ENCODE measurements at places on chromosomes 6 and 20.

GRCh38 chr6:74091136-74091793 lies 395.3 kb downstream of the CD109 start:
- no peak for DNase-seq

GRCh38 chr6:45830441-45831139 lies 185.1 kb downstream of the CLIC5 start:
- DNase-seq = no peak

DNA sequence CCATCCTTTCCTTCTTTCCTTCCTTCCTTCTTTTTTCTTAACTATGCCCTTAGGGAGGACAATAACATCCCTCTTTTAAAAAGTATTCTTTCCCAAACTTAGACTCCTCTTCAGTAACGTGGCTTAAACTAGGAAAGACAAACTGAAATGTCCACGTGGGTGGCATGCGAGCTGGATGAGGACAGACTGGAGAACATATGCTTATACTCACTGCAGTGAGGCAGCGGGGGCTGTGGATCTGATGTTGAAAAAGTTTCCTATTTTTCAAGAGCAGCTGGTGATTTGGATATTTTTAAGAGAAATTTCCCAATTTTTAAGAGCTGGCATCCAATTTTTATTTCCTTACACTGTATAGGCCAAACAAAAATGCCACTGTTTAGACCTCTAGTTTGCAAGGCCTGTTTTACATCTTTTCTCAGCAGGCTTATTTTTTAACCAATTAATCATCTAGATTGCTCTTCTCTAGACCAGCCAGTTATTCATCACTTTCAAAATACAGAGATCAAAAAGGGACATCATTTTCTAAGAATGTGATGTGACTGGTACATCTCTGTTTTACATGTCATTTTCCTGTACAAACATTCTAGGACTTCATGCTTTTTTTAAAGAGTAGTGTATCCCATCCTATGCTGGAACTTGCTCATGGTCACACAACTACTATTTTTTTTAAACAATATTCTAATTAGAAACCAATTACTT lies 226.5 kb downstream of the BTBD9 start:
- DNase-seq = no peak

GRCh38 chr6:26104457-26105108 lies 17.4 kb downstream of the HFE start:
- no peak for DNase-seq

DNA sequence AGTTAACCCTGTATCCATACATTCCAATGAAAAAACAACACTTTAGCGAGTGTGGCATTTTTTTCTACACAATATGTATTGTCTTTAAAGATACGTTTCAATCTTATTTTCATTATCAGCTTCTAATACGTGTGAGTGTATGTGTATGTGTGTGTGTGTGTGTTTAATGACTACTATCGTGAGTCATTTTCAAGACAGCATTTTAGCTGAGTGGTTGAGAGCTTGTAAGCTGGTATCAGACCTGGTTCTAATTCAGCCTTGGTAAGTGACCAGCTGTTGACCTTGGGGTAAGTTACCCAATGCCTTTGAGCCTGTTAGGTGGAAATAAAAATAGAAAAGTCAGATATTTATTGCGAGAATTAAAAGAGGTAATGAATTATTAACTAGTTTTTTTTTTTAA lies 320.0 kb upstream of the NT5E start:
- DNase-seq = no peak

DNA sequence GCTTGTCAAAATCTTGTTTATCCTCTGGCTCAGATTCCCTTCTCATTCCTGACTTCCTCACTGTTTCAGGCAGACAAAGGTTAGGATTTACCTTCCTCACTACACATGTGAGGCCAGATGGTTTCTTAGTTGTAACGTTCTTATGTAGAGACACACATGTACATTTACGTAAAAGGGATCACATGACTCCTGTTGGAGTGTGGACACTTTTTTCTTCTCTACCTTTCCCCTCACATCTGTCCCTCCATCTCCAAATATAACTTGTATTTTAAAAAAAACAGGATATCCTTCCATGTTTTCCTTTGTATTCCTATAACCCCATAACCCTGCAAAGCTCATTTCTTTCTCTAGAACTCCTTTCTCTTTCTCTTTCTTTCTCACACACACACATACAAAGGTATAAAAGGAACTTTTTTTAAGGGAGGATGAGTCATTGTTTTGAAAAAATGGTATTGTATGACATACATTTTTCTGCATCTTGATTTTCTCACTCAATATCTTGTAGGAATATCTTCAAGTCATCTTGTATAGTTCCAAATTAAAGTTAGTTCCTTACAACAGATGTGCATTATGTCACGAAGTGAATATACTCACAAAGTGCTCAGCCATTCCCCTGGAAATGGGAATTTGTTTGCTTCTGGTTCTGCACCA lies 78.2 kb upstream of the SULF2 start:
- no peak for DNase-seq

GRCh38 chr20:49290608-49291191 lies 12.8 kb upstream of the ZNFX1 start:
- DNase-seq = no peak

GRCh38 chr20:61257611-61258010 lies 5.5 kb downstream of the CDH4 start:
- no peak for DNase-seq

GRCh38 chr6:130431346-130431852 lies 65.6 kb downstream of the TMEM200A start:
- DNase-seq = no peak

DNA sequence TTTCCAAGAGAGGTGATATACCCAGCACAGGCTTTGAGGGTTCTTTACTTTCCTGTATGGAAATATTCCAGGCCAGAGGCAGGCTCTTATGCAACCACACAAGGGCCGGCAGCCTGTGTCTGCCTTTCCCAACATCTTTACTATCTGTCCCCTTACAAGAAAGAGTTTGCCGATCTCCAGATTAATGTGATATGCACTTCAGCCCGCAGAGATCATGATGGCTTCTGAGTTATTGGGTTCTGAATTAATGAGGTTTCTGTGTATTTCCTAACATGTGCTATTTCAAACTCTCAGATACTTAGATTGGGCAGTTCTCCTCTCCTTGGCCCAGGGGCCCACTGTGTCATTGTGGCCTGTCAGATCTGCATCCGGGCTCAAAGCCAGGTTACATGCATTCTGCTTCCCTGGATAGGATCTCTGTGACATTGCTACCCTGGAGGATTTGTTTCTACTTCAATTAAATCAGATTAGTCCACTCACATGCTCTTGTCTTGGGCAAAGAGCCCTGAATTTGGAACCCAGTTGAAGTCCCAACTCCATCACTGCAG lies 56.6 kb downstream of the TGM2 start:
- no peak for DNase-seq

- DNase-seq = no peak
Measured at GRCh38 chr20:32157611-32158010, 48.1 kb downstream of the TM9SF4 start.
